ENCODE measurements at places on chromosomes 1 and 21.

- DNase-seq: no peak
Observed at GRCh38 chr1:154860156-154860870, 9.8 kb downstream of the KCNN3 start.

DNA sequence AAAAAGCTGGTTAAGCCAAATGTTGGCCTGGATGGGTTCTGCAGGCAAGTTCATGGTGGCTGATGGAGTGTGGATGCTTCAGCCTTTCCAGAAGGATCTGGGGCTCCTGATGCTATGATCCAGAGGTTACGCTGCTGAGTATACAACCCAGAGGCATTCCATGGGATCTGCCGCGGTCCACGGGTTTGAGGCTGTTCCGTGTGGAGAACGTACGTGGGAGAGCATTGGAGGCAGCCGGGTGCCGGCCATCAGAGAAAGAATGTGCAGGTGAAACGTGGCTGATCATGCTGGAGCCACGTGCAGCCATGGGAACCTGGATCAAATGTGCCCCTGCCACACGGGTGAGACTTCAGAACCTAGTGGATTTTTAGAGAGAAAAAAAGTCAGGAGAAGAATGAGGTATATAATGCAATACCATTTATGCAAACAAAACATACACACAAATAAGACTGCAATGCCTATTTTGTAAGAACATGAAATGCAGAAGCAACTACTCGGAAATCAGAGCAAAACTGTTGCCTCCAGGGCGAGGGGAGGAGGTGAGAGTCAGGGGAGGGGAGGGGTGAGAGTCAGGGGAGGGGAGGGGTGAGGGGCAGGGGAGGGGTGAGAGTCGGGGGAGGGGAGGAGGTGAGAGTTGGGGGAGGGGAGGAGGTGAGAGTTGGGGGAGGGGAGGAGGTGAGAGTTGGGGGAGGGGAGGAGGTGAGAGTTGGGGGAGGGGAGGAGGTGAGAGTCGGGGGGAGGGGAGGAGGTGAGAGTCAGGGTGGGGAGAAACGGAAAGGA lies 116.5 kb upstream of the C1orf174 start:
- no peak for DNase-seq

DNA sequence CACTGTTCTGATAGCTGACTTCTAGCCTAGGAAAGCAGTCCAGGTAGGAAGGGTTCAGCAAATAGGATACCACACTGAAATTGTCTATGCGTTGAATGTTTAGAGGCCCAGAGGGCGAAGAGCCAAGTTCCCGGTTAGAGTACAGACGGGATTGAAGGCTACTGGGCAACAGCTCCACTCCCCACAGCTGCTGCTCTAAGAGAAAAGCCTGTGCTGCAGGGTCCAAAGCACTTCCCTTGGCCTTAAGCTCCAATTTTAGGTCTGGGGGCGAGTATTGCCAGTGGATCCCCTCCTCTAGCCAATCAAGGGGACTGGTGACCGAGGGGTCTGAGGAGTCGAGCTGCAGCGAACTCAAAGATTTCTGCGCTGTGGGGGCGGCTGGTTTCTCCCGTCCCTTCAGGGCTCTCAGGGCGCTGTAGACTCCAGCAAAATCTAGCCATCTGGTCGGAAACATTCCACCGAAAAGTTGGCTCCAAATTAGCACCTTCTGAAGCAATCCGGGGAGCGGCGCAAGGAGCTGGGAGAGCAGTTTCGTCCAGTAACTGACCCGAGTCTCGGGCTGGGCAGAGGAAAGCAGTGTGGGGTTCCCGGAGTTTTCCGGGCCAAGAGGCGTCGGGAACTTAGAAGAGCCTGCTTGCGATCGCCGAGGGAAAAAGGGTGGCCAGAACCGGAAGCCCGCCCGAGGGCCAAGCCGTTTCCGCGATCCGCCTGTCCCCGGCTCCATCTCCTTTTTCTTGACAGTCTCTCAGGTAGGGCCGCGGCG lies 748 bp downstream of the PPP1R15B start:
- DNase-seq: no peak

DNA sequence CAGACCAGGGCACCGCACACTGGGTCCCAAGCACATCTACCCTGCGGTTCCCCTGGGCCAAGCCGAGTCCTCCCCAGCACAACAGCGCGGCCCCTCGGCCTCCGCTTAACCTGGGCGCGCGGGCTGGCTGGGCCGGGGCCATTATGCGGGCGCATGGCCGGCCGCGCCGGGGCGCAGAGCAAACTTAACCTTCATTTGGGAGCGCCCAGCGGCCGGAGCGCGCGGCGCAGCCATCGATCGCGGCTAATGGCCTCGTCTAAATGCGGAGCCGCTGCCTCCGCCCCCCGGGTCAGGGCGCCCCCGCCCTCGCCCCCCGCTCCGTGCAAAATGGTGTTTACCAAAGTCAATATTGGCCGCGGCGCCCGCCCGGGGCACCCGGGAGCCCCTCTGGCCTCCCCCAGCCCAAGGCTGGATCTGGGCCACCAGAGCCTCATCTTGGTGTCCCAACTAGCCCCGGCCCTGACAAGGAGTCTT lies 272.1 kb downstream of the TRABD2B start:
- DNase-seq: no peak

DNA sequence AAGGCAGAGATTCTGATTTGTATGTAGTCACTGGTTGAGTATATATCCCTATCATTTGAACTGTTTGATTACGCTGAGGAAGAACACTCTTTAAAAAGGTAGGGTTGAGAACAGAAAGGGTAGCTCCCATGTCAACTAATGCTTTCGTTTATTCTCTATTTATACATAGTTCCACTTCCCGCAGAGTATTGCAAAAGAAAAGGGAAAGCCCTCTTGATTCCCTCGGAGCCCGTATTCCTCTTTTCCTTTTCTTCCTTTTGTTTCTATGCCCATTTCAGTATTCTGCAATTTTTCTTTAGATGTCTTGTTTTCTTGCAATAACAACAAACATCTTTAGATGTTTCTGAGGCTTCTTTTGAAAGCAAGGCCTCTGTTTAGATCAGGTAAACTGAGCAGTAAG lies 78.2 kb downstream of the DNTTIP2 start:
- DNase-seq: no peak

DNA sequence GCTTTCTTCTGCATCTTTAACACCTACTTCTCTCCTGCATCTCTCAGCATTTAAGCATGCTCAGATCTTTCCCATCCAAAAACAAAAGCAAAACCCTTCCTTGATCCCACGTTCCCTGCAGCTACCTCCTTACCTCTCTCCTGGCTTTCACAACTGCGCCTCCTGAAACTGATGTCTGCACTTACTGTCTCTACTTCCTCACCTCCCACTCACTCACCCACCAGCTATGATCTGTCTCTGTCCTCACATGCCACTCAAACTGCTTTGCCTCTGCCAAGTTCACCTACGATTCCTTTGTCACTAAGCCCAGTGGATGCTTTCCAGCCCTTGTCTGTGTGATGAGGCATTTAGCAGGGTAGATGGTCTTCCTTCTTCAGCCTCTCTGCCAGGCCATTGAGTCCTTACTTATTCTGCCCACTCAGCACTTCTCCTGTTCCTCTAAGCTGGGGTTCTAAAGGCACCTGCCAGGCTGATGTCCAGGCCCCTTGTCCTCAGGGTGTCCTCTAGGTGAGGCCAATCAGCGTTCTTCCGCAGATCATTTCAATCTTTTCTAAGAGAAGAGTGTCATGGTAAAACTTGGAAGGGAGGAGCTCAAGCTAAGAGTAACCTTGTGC lies 10.0 kb upstream of the GJB3 start:
- no peak for DNase-seq
